Foreskin fibroblast (primary cell): ENCODE measurements at places on chromosomes 2 and 18.
A peak's percentile ranks its signal among the peaks of the same experiment; 100 is the strongest.

DNA sequence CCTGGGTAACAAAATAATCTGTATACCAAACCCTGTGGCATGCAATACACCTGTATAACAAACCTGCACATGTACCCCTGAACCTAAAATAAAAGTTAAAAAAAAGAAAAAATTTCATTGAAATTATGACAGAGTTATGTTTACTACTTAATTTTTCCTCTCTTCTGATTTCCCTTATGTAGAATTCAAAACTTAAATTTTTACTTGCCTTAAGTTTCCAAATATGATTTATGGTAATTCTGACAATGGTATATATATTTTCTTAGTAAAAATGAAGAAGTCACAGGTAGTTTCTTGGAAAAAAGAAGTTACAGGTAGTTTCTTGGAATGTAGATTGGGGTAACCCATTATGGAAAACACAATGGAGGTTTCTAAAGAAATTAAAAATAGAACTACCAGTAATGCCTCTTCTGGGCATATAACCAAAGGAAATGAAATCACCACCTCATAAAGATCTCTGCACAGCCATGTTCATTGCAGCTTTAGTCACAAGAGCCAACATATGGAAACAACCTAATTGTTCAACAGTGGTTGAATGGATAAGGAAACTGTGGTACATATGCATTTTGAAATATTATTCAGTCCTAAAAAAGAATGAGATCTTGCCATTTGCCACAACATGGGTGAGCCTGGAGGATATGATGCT lies 164.9 kb downstream of the BABAM2 start:
- peak; percentile 71 for DNase-seq

GRCh38 chr2:1869987-1870386 lies 125.7 kb upstream of the PXDN start:
- DNase-seq, result no peak

- no peak for DNase-seq
Measured at GRCh38 chr2:105539331-105539730, 140.5 kb upstream of the FHL2 start.

- DNase-seq, result no peak
Measured at GRCh38 chr2:17708501-17708900, 45.1 kb downstream of the SMC6 start.

- DNase-seq, result no peak
Measured at GRCh38 chr2:229943171-229943570, 20.9 kb downstream of the FBXO36 start.

DNA sequence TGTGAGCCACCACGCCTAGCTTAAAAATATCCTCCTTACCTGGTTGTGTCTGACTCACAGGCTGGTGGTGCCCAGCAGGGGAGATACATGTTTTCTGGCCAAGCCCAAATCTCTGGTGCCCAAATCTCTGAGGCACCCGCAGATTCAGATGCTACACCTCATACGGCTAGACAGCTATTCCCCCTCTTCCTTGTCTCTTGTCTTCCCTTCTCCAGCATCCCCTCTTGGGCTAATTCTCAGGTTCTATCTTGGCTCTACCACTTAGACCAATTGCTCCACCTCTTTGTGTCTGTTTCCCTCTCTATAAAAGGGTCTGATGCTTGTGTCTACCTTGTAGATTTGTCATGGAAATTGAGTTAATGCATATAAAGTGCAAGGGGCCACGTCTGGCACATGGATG lies 13.4 kb downstream of the LAMA3 start:
- DNase-seq, result no peak

- DNase-seq, result no peak
Measured at GRCh38 chr2:46390036-46390435, 89.3 kb upstream of the TMEM247 start.

DNA sequence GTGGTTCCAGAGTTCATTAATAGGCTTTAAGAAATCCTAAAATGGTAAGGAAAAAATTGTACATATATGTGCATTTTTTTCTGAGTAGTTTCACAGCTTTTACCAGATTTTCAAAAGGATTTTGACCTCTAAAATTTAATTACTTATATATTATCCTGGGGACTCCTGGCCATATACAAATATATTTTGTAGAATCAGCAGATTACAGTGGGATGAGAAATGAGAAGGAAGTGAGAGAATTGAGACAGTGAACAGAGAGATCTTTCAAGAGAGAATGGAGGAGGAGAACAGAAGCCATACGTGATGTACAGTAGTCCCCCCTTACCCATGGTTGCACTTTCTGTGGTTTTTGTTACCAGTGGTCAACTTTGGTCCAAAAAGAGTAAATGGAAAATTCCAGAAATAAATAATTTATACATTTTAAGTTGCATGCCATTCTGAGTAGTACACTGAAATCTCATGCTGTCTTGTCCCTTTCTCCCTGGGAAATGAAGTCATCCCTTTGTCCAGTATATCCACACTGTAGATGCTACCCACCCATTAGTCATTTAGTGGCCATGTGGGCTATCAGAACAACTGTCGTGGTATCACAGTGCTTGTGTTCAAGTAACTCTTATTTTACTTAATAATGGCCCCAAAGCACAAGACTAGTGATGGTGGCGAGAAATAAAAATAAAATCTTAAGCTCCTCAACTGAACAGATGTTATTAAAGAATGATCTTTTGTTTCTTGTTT lies 130.4 kb upstream of the MYO3B start:
- DNase-seq, result no peak

- peak; percentile 56 for DNase-seq
Measured at GRCh38 chr18:49459404-49460171, 857 bp downstream of the DYM start.

GRCh38 chr18:76195601-76196000 lies 299.4 kb downstream of the ZNF516 start:
- DNase-seq, result no peak

DNA sequence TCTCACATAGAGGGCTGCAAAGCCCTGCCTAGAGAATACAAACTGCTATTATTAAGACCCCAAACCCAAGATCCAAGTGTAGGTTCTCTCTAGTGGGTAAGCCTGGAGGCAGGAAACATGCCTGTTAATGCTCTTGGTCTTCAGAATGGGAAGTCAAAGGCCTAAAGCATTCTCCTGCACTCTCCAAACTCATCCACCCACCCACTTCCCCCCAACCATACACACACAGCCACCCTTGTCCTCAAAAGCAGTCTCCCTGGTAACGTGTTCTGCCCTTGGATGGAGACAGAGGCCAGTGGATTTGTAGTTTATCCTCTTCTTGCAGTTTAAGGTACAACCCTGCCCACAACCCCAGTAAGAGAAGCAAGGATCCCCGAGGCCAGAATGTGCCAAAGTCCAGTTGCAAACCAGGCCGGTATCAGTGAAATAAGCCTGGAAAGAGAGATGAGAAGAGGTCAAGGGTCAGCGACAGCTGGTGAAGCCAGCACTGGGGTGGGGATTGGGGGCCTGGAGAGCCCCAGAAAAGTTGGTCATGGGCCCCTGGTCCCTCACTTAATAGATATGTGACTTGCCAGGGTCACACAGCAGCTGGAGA lies 23.0 kb downstream of the TMEM247 start:
- DNase-seq, result no peak

DNA sequence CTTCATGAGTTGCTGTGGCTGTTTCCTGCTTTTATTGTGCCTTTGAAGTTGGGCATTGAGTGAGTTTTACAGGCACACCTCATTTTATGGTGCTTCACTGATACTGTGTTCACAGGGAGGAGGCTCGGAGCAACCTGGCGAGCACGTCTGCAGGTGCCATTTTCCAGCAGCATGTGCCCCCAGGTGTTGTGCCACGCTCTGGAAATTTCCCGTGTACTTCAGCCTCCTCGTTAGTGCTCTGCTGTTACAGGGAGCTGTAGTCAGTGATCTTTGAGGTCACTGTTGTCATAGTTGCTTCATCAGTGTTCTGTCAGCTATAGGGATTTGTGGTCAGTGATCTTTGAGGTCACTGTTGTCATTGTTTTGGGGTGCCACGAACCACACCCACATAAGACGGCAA lies 20.1 kb downstream of the CTDP1 start:
- DNase-seq, result no peak

DNA sequence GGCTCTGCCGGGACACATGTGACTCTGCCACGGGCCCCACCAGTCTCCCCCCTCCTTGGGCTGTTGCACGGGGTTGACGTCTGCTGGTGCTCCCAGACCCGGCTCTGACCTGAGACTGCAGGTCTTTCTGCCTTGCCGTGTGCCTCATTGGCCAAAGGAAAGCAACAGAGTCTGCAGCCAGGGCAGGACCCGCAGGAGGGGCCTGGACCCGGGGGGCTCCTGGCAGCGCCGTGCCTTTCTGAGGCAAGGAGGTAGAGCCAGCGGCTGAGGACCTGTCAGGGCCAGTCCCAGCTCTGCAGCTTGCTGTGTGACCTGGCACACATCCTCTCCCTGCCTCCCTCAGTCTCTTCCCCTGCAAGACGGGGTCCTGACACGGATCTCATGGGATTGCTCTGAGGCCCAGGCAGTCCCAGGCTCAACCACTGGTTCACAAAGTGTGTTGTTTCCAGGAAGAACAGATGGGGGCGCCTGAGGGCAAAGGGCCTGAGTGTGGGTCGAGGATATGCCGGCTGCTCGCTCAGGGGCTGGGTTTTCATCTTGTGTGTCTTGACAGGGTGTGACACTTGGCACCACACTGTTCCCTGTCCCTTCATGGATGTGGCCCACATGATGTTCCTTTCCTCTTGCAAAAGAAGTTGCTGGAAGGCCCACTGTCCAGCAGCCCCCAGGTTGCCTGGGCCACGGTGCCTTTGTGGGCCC lies 9.0 kb downstream of the CAPN10 start:
- no peak for DNase-seq

DNA sequence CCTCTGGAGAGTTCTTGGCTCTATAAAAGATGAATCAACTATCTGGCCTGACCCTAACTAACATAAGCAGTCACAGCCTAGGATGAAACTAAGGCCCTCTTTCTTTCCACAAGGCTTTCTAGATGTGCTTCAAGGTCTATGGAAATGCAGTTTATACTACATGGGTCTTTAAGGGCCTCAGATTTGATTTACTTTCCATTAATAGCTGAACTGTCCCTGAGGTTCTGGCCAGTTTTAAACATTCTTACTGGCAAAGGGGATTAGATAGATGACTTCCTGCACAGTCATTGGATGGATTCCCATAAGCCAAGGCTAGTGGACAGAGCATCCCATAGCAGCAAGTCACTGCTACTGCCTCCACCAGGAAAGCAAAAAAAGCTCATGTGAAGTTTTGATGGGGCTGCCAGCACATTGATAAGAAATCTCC lies 38.1 kb upstream of the LCLAT1 start:
- peak; percentile 20 for DNase-seq

DNA sequence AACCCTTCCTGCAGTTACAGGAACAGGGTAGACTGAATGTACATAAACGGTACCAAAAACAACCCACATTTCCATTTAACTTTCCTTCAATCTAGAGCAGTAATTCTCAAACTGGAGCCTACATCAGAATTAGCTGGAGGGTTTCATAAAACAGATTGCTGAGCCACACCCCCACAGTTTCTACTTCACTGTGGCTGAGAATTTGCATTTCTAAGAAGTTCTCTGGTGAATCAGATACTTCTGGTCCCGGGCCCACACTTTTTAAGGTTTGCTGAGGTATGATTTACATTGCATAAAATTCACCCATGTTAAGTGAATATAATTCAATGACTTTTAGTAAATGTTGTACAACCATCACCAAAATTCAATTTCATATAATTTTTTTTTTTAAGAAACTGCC lies 113.7 kb downstream of the SRBD1 start:
- no peak for DNase-seq

DNA sequence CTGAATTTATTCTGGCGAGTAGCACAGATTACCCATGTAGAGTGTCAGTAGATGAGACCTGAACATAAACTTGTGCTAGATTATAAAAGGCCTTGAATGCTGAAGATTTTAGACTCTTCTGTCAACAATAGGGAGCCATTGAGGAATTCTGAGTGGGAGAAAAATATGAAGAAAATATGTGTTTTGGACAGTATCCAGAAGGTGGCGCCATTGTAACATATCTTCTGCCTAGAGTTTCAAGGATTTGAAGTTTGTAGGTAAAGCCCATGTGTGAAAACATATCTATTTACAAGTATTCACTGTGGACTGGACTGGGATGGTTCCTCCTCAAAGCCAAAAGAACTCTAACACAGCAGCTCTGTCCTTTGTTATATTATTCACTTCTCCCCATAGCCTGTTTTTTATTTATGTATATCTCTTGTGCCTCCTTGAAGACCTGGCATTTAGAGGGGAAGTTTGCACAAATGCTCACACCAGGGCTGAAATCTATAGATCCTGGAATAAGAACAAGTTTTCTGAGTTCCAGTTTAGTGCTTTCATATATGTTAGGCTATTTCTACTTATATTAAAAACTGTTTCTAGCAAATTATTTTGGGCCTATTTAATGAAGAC lies 124.9 kb downstream of the RDH14 start:
- DNase-seq, result peak; percentile 52

GRCh38 chr18:27249933-27250332 lies 64.8 kb upstream of the CHST9 start:
- no peak for DNase-seq

DNA sequence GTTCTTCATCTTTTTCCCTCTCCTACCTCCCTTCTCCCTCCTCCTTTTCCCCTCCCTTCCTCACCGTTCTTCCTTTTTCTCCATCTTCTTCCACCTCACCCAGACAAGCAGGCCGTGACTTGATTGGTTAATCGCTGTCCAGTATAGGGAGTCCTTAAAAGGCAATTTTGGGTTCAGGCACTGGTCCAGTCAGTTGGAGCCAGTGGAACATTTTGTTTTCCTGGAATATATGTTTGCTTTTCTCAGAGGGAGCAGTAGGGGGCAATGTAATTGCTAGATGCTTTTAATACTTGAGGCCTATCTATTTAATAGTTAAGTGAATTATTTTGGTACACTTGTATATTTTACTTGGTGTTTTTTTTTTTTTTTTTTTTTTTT lies 15.0 kb downstream of the ELAC1 start:
- DNase-seq, result peak; percentile 56

DNA sequence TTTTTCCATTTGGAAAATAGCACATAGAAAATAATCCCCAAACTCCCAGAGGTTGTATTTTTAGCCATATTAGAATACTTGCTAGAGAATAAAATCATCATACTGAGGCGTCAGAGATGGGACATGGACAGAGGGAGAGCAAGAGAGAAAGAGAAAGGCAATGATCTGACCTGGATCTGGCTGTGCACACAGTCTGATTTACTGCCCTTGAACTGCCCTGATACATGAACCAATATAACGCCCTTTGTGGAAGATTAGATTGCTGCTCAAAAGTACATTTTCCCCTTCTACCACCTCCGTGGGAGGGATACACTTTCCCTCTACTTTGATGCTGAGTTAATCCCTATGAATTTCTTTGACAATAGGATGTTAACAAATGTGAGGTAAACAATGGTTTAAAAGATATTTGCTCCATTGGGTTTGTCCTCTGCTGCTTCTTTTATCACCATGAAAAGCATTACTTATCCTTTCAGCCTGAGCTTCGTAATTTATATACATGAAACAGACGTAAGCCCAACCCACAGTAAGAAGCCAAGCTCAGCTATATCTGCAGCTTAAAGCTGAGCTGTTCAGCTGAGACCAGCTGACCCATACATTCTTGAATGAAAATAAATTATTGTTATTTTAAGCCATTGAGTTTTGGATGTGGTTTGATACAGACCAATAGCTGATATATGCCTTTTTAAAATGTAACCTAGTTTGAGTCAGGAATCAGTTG lies 1664.6 kb upstream of the CELF4 start:
- DNase-seq, result no peak
